ENCODE measurements at places on chromosomes 16 and 17. TPM values are rescaled to one million over a fixed set of nuclear protein-coding genes. Genes with fewer than 3 reads are reported as not detected.

NUP88 gene
- total RNA-seq: 105 TPM

SOX9 gene
- total RNA-seq: not detected

PRSS22 gene
- not detected for total RNA-seq

OR3A2 gene
- 1.4 TPM for total RNA-seq

CLDN9 gene
- 0.16 TPM for total RNA-seq

B4GALNT2 gene
- total RNA-seq: not detected

CDRT15L2 gene
- total RNA-seq: not detected

HIC1 gene
- 66.8 TPM for total RNA-seq
